Posterior cingulate gyrus (tissue), 11 donors: ENCODE measurements at places on chromosomes 2 and 18.
A peak's percentile ranks its signal among the peaks of the same experiment; 100 is the strongest.

DNA sequence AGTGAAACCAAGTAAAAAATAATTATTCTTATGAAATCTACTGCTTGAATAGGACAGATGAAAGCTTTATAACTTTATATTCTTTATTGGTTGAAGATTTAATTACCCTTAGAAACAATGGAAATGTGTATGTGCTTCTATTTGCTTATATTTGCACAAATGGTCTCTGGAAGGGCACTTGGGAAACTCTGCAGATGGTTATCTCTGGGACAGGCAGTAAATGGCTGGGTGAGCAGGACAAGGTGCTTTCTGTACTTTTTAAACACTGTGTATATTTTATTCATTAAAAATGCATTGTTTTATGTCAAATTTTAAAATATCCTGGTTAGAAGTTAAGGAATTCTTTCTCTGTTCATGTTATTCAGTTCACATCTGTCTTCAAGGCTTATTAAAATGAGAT lies 131.1 kb downstream of the LRRTM4 start:
- DNase-seq, result no peak

DNA sequence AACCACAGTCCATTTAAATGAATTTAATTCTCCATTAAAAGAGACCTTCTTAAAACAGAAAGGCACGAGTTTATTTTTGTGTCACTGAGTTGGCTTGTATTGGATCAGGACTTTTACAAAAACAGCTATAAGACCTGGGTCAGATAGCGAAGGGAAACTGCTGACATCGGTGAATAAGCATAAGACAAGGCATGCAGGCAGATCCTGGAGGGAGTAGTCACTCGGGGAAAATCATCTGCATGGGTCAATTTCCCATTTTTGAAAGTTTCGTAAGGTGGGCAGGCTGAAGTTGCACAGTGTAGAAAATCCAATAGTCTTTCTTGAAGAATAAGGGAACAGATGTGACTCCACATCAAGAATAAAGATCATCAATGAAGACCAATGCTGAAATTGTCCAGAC lies 12.9 kb downstream of the IL36B start:
- DNase-seq, result no peak

DNA sequence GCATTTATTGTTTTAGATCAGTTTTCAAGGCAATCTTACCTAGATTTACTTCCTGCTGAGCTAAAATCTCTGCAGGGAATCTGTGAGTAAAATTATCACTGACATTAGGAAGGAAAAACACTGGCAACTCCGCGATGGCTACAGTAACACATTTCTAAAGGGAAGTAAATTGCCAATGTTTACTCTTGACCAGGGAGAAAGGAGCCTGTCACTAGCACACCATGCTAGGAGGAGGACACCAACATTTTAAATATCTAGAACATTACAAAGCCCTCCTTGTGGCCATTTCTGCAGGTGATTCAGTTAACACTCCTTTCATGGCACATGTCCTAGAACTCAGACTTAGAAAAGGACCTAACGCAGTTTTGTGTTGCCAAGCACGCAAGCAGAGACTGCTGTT lies 58.4 kb downstream of the TCF4 start:
- DNase-seq, result no peak

DNA sequence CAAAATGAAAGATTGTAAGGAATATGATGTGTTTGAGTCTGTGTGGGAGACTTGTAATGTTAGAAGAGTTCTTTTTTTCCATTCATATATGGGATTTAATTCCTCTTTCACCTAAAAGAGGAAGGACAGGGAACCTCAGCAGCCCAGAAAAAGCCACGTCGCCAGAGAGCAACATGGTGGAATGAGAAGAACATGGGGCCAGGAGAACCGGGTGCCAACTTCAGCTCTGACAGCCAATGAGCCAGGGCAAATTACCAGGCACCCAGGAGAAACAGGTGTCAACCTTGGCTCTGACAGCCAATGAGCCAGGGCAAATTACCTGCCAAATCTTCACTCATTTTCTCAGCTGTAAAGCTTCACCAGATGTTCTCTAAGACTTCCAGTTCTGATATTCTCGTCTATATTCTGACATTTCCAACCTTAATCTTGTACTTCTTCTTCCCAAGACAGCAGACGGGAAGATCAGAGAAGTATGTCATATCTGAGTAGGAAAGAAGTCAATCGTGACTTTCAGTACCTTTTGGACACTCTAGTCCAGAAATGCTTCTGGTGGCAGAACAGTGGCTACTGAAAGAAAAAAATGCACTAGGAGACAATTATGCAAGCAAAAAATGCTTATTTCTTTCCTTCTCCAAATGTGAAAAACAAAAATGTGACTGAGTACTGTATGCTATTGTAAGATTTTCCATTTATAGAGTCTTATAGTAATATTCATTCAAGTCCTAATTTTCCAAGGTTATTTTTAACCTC lies 79.2 kb upstream of the COL5A2 start:
- no peak for DNase-seq

DNA sequence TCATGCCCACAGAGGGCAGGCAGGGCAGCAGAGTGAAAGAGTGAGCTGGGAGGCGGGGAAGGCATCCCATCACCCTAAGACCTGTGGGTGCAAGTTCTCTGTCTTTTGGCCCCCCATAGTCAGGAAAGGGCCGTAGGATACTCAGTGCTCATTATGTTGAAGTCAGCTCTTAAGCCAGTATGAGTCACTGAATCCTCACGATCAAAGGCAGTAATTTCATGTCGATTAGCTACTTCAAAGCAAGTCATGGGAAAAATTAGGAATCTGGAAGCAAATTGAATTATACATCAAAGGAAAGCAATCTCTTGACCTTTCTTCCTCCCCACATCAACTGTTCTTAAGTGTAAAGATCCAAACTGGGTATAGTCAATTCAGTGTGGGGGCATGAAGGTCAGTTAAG lies 178.9 kb downstream of the FHOD3 start:
- no peak for DNase-seq

DNA sequence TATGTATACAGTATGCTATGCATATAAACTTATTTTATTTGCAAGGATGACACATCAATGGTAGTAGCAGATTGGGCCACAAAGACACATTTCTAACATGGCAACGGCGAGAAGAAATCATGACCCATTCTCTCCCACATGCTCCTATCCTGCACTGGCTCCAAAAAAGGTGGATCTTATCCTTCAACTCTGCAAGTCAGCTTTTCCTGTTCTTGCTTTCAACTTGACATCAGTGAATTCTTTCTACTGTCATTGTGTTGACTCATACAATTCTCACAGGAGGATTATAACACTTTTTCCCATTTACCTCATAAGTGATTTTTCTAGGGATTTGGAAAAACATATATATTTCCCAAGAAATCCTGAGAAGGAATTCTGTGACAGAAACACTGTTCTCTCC lies 53.1 kb downstream of the ACVR1 start:
- no peak for DNase-seq

DNA sequence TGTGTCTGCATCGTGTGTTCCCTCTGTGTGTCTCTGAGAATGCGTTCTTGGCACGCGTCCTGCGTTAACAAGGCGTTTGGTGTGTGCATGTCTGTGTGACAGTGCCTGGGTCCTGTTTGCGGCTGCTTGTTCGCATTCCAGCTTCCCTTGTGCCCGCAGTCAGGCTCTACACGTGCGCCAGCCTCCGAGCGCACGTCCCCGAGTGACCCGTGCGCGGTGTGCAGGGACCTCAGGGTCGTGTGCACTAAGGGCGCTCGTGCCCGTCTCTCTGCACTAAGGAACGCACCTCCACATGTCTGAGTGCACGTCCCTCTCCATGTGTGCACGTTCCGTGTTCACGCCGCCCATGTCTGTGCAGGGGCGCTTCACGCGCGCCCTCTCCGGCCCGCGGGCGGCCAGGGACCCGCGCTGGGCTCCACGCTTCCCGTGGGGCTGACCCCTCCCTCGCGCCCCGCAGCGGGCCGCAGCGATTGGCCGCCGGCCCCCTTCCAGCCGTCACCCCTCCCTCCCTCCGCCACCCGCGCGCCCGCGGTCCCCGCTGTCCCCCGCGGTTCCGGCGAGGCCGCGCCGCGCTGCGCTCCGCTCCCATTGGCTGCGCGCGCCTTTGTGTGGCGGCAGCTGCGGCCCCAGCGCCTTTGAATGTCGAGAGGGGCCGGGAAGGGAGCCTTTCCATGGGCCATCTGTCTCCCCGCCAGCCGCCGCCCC lies 229.4 kb downstream of the HAUS1 start:
- peak; percentile 50 for DNase-seq

- DNase-seq, result no peak
Measured at GRCh38 chr18:5574843-5575242, 31.0 kb upstream of the EPB41L3 start.

DNA sequence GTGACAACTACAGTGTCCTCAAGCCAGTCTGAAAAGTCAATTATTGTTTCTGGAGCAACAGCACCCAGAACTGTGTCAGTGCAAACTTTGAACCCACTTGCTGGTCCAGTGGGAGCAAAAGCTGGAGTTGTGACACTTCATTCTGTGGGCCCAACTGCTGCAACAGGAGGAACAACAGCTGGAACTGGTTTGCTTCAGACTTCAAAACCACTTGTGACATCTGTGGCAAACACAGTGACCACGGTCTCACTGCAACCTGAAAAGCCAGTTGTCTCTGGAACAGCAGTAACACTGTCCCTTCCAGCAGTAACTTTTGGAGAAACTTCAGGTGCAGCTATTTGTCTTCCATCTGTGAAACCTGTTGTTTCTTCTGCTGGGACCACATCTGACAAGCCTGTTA lies 59.8 kb downstream of the TAF4B start:
- no peak for DNase-seq

GRCh38 chr2:15059870-15060512 lies 427.5 kb downstream of the LRATD1 start:
- DNase-seq, result no peak

DNA sequence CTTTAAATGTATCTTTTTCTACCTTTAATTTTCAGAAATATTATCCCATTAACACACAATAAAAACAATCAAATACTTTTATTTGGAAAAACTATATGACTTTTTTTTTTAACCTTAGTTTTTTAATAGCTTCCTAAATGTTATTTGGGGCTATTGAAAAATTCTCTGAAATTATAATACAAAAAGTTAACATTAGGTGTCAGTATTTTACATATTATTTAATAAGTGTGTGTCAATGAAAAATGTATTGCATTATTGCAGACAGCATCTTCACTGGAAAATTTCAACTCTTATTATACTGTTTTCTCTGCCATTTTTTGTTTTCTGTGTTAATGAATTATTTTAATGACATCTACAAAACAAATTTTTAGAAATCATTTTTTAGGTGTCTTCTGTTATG lies 51.1 kb upstream of the ARHGAP15 start:
- DNase-seq, result no peak

- DNase-seq, result no peak
Measured at GRCh38 chr2:122643725-122644329, 888.4 kb downstream of the TSN start.

- DNase-seq, result no peak
Measured at GRCh38 chr18:9734189-9734588, 26.1 kb downstream of the RAB31 start.

- DNase-seq, result no peak
Measured at GRCh38 chr2:175293776-175294175, 112.3 kb upstream of the ATP5MC3 start.

GRCh38 chr2:109614715-109615636 lies 812 bp downstream of the SOWAHC start:
- peak; percentile 83 for DNase-seq

DNA sequence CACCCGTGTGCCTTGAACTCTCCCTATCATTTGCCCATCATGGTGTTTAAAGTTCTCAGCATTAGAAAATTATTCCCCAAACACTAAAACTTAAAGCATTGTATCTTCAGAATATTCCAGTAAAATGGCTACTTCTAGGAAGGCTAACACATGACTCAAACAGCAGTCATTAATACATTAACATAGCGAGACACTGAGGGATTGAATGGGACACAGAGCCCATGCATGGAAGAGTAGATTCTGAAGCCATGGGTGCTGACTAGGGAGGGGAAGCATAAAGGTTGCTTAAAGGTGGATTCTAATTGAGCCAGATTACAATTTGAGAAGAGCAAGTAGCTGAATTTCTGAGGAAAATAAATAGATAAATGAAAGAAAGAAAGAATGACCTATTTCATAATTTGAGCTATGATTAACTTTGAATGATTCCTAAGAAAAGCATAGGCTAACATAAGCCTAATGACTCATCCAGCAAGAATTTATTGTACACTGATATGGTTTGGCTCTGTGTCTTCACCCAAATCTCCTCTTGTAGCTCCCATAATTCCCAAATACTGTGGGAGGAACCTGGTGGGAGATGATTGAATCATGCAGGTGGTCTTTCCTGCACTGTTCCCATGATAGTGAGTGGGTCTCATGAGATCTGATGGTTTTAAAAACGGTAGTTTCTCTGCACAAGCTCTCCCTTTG lies 79.8 kb upstream of the PIK3C3 start:
- DNase-seq, result no peak

DNA sequence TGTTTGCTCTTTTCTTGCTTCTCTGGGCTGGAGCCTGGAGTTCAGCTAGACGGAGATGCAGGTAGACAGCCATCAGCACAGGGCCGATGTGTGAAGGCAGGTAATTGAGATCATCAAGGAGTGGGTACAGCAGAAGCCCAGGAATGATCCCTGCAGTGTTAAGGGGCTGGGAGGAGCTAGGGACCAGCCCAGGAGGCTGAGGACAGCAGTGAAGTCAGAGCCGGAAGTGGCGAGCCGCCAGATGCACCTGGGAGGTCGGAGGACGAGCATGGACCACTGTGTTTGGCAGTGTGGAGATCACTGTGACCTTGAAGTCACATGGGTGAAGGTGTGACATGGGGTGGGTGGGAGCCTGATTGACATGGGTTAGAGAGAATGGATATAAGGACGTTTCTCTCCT lies 6.2 kb upstream of the ZNF236 start:
- DNase-seq, result no peak

GRCh38 chr18:25736516-25736915 lies 353.9 kb downstream of the SS18 start:
- DNase-seq, result no peak

DNA sequence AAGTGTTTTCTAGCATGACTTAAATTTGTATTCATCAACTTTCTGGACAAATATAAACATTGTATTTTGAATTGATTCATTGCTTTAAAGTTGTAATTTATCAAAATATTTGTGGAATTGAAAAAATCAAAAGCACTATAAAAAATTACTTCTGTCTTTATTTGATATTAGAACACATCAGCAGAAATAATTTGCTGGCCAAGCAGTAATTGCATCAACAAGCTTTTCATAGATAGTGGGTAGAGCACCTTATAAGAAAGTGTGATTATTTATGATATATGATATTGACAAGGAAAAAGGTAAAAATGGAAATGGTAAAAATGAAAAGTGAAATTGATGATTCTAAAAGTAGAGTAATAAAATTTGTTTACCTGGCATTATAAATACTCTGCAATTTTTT lies 861.1 kb downstream of the CPS1 start:
- DNase-seq, result no peak

DNA sequence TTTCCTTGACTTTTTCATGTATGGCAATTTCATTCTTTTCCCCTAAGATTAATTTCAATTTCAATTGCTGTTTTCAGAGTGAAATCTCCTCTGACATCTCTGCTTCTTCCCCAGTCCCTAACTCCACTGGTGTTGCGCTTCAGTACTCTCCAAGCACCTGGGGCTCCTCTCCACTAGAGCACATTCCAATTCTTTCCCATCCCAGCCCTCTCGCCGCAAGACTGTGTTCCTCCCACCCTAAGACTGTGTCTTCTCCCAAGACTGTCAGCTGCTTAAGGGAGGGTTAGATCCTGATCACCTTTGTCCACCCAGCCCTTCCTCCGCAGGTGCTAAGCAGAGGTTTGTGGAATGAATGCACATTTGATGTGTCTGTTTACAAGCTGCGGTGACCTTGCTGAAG lies 255.7 kb upstream of the CCDC68 start:
- no peak for DNase-seq

- no peak for DNase-seq
Measured at GRCh38 chr2:54599326-54599710, 124.1 kb upstream of the EML6 start.
